ENCODE measurements at places on chromosomes 16 and 17.

GRCh38 chr17:57604771-57605674 is 140.1 kb downstream of the CCDC182 start:
- peak; percentile 91 for DNase-seq

- DNase-seq, result no peak
Observed at GRCh38 chr17:56870081-56870651, 36.2 kb downstream of the DGKE start.

DNA sequence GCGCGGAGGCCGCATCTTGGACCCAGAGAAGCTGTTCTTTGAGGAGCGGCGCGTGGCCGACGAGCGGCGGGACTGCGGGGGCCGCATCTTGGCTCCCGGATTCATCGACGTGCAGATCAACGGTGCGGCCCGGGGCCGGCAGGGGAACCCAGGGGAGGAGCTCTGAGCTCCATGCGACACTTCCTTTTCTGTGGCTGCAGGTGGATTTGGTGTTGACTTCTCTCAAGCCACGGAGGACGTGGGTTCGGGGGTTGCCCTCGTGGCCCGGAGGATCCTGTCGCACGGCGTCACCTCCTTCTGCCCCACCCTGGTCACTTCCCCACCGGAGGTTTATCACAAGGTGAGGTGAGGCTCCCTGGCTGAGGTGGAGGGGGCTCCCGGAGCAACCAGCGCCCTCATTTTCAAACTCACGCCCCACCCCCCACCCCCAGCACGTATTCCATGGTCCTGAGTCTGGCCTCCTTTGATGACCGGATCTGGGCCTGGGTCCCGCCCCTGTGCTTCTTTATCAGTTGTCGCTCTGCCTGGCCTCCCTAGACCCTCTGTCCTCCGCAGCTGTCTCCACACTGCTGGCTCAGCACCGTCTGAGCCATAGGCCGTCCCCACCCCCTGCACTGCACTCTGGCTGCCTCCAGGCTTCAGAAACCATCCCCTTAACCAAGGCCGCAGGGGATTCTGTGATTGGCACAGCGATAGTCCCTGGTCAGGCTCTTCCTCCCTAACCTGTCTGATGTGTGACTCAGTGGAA is 787 bp downstream of the AMDHD2 start:
- no peak for DNase-seq

GRCh38 chr17:73118139-73118538 is 25.7 kb upstream of the SLC39A11 start:
- no peak for DNase-seq

- DNase-seq, result no peak
Observed at GRCh38 chr17:56121191-56122051, 31.9 kb upstream of the ANKFN1 start.

- DNase-seq, result no peak
Observed at GRCh38 chr17:77487211-77487629, 346.5 kb downstream of the SEC14L1 start.

GRCh38 chr17:59155439-59156177 is at the start of gene PRR11:
TSS of gene PRR11 (plus strand) at chr17:59155746. CDS start at chr17:59169753, 14,007 bp downstream.
- peak; percentile 100 for DNase-seq

- no peak for DNase-seq
Observed at GRCh38 chr16:16032271-16032979, 83.0 kb downstream of the ABCC1 start.

DNA sequence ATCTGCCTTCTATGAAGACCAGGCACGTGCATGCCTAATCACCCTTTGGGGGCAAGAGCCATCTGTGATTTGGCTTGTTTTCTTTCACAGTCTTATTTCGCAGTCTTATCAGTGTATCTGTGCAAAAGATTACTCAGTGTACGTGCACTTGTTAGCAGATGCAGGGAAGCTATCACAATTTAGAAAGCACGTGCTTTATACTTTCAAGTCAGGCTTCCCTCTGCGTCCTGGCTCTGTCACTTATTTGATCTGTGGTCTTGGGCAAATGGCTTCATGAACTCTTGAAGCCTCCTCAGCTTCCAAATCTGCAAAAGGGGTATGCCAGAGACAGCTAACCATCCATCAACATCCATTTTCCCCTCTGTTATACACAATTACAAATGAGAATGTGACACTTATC is 246.4 kb downstream of the XYLT1 start:
- DNase-seq, result no peak

DNA sequence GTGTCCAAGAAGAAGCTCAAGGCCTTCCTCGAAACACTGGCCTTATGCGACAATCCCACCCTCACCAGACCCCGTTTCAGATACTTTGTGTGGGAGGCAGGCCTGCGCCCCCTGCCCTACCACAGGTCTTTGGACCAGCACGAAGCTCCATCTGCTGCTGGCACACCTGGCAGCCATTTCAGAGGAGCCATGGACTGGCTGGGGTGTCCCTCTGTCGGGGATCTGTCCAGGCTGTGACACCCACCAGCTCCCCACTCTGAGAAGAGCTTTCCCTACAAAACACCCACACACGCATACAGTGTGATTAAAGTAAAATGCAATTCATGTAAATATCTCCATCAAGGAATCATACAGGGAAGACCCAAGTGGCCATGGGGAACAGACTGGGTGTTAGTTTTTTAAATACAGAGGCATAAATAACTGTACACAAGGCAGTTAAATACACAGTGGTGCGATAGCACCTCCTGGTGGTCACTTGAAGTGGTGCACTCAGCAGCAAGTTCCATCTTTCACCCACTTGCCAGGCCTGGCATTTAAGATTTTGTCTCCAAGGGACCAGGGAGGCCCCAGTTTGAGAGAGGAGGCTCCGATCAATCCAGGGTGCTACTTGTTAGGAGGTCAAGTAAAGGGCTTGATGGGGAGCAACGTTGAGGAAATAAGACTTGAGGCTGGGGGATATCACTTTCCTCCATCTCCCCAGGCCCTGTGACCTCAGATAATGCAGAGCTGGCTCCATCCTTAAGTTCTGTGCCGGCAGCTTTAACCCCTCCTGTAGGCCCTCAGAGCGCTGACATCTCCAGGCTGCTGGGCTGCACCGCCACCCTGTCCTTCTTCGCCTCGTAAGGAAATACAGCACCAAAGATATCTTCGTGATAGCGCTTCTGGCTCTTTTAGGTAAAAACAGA is 43.6 kb downstream of the NOS2 start:
- DNase-seq, result peak; percentile 57

GRCh38 chr17:45369421-45369820 is 52.6 kb upstream of the MAP3K14 start:
- no peak for DNase-seq

All from NCI-H1436 (cell line).